ENCODE measurements at places on chromosomes 12 and 14.

- DNase-seq = no peak
Measured at GRCh38 chr14:88681755-88682494, 110.8 kb downstream of the EML5 start.

- DNase-seq = peak; percentile 51
Measured at GRCh38 chr14:76546426-76547221, 170.7 kb downstream of the ESRRB start.

DNA sequence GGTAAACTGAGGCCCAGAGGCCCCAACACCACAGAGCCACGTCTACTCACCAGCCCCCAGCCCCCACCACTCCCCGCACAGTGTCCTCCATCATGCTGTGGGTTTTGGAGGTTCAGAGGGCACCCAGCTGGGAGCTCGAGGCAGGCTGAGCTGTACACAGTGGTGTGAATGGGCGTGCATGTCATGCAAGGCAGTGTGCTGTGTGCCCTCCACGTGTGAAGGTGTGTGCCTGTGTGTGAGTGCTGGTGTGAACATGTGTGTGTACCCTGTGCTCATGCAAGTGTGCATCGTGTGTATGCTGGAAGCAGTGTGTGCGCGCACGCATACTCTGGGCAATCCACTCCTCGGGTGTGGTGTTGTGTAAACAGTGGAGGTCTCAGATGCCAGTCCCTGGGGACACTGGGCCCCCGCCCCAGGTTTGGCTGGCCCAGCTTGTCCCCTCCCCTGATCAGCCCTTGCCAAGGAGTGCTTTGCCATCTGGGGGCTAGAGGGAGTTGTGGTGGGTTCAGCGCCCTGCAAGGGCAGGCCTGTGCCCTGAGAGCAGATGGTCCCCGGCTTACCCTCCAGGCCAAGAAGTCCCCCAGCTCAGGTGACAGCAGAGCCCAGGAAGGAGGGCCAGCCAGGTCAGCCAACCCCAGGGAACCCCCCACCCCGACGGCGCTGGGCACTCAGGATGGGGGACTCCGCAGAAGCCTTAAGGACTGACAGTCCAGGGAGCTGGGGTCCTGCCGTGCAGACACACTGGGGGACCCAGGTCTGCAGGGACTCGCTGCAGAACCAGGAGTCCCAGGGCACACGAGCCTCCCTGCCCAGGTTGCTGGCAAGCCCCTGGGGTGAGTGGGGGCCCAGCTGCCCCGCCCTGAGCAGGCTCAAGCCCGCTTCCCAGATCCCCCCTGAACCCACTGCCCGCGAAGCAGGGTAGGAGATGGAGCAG, 23.8 kb upstream of the GPR132 start:
- no peak for DNase-seq

GRCh38 chr14:103693515-103693914, 21.7 kb downstream of the XRCC3 start:
- no peak for DNase-seq

GRCh38 chr12:6914947-6915788, 788 bp downstream of the ENO2 start:
- peak; percentile 57 for DNase-seq

- DNase-seq = no peak
Measured at GRCh38 chr12:44314007-44314500, 478.2 kb downstream of the TMEM117 start.

DNA sequence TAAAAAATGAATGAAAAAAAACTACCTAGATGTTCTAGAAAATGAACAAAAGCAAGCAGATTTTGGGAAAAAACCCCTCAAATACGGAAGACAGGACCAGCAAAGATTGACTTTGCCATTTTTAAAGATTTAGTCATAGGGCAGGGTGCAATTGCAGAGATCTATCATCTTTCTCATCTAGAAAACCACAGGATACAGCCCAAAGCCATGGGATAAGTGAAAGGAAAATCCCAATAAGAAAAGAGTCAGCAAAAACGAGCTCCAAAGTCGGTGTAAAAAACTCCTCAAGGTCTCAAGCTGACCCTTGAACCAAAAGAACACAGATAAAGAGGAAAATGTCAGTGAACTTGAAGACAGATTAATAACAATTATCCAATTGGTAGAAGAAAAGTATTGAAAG, 28.0 kb downstream of the CEP290 start:
- no peak for DNase-seq

DNA sequence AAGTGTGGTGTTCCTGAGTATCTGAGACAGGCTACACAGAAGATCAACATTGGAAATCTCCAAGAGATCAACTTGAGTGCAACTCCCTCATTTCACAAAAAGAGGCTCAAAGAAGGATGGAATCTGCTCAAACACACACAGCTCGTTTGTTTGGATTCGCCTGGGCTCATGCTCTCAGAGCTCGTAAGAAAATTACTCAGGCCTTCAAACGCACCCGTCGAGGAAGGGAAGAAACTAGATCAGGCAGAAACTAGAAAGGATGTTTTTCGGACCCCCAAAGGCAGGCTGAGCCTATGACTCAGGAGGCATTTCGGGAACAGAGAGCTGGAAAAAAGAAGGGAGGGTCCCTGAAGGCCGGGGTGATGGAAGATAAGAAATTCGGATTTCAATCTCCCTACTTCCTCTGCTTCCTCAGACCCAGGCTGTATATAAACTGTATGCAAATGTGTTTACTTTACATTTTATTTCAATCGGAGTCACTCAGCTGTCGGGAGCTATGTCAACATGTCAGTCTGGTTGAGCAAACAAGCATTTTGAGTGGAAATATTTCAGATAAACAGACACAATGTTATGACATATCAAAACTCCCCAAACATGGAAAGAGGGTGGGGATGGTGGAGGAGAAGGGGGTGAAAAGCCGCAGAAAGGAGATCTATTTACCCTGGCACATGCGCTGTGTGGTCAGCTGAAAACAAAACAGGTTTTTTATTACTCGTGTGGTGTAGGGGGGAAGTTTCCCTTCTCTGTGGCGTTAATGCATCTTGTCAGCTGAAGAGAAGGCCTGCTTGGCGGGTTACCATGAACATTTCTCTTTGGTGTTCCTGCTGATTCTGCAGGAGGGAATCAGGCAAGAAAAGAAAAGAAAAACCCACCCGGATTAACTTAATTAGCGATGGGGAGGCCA, 129.1 kb upstream of the TBX3 start:
- no peak for DNase-seq

DNA sequence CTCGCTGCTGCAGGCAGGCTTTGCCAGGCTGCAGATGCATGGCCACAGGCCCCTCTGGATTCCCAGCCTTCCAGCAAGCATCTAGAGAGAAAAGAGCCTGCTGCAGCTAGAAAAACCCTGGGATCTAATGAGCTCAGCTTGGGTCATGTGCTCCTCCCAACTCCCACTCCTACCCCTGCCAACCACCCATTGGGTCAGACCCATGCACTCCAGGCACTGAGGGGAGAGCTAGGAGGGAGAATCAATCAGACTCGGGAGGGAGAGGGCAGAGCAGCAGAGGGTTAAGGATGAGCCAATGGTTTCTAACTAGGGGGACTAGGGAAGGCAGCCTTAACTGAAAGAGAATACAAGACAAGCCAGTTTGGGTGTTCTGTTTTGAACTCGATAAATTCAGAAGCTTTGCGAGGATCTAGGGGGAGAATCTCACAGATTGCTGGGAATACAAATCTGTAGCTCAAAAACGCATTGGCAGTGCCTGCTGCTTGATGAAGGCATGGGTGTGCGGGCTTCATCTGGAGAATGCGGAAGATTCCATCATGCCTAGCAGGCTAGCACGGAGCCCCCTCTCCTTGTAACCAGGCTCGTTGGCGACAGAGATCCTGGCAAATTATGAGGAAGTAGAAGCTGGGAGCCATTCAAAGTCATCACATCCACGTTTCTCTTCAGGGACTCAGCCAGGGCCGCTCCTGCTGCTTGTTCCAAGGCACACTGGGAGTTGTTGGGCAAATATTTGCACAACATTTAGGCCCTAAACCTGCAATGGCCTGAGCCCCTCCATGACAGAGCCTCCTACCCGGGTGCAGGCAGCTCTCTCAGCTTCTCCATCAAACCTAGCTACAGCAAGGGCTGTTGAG, 56.4 kb downstream of the VCPKMT start:
- DNase-seq = no peak

DNA sequence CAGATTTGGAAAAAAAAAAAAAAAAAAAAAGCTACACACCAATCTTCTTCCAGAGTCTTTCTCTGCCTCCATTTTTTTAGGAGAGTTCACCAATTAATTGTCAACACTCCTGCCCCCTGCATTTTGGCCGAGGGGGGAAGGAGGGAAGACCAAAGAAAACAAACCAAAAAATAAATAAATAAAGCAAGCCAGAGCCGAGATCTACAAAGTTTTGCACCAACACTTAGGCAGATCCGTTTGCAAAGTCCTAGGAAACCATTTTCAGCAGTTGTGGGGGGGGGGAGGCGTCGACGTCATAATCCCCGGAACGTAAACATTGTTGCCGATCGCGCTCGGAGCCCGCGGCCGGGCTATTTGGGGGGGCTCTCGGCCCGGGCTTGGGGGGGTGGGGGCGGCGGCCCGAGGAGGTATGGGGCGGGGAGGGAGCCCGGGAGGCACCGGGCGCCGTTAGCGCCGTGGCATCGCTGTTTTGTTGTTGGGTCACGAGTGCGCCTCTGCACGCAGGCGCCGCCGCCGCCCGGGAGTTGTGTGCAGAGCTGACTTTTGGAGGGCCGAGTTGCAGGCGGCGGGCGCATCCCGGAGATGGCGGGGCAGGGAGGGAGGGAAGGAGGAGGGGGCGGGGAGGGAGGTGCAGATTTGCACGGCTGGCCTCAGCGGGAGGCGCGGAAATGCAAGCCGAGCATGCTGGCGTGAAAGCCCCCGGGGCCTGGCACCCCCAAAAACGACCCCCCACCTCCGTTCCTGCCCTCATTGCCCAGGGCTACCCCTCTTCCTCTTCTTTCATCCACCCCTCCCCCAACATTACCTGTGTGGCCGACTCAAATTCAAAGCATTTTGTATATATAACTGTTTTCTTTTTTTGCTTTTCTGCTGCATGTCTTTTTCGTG, 598 bp downstream of the KDM2B start:
- peak; percentile 76 for DNase-seq

DNA sequence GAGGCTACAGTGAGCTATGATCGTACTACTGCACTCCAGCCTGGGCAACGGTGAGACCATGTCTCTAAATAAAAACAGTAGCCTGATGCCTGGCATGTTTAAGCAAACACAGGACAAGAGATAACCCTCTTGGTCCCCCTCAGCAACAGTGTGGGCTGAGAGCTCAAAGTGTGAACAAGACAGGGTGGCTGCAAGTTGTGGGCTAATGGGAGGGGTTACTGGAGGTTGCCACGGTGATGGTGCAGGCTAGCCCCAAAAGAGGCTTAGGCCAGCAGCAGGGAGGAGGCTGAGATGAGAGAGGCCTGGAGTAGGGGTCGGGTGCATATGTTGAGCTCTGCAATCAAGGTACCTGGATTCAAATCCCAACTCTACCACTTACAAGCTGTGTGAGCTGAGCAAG, 3.4 kb upstream of the LGMN start:
- no peak for DNase-seq

- DNase-seq = no peak
Measured at GRCh38 chr14:53327716-53328115, 174.6 kb upstream of the DDHD1 start.
